Left ventricle myocardium superior (tissue), 1 donor: ENCODE measurements at places on chromosomes 6 and 20. TPM values are rescaled to one million over a fixed set of nuclear protein-coding genes. Genes with fewer than 3 reads are reported as not detected.

DNA sequence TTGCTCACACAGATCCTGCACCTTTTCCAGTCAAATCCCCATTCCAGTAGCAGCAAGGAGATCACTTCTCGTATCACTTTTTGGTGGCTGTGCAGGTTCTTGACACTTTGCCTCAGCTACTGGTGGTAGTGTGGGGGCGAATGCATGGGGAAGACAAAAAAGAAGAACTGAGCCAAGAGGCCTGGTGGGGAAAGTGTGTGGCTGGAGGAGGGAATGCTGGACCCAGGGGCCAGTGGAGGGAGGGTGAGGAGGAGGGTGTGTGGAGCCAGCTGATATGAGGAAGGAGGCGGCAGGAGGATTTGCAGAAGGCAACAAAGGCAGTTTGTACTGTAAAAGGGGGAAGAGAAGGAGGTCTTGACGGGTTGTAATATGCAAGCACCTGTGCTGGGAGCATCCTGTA lies 15.7 kb upstream of the HLA-C start:
- no peak for DNase-seq

DNA sequence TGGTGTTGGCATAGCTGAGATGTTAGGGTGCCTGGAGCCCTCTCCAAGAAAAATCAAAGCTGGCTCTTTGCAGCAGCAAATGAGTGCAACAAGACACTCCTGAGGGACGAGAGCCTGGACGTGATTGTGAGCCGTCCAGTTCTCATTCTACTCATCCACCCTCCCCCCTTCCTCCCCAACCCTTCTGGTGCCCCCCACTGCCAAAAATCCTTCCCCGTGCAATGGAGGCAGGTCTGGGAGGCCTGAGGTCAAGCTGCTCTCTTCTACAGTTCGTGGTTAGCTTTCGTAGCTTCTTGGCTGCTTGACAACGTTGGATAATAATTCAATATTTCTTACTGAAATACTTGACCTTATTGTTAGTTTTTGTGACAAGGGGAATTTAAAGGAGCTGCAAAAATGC lies 185.3 kb upstream of the SUPT3H start:
- no peak for DNase-seq

DNA sequence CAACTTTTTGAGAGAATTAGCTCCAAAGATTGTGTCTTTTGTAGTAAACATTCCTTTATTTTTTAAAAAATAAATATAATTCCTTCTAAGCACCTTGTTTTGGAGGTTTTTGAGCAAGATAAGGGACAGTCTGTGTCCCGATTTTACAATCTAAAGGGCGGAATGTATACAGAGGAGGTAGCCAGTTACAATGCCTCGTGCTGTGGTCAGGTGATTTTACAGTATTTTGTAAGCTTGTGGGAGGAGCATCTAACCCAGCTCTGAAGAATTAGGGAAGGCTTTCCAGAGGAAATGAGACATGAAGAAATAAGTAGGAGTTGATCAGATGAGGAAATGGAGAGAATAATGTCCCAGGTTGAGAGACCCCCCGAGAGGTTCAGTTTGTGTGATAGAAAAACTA lies 1.3 kb downstream of the HINT3 start:
- DNase-seq, result no peak

GRCh38 chr20:48024539-48024938 lies 239.3 kb upstream of the SULF2 start:
- DNase-seq, result no peak

DNA sequence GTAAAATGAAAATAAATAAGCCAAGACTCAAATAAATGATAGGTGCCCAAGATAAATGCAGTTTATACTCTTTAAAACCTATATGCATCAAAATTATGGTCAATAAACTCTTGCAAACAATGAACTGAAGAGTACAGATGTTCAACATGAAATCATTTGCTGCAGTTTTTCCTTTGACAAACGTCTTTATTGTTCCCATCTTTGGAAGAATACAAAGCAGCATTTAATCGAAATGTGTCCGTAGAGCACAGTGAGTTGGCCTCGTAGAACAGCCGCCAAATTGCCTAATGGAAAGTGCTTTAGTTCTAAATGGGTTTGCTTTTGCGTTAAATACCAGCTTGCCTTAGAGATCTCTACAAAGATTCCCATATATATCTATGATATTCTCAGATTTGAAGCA lies 447.4 kb downstream of the PKHD1 start:
- no peak for DNase-seq

GRCh38 chr20:25038591-25039015 lies 19.3 kb downstream of the ACSS1 start:
- peak; percentile 25 for DNase-seq

- peak; percentile 47 for DNase-seq
Observed at GRCh38 chr6:33160728-33161344, 31.4 kb downstream of the COL11A2 start.

GRCh38 chr6:137123078-137123477 lies 50.4 kb downstream of the IL22RA2 start:
- no peak for DNase-seq

DNA sequence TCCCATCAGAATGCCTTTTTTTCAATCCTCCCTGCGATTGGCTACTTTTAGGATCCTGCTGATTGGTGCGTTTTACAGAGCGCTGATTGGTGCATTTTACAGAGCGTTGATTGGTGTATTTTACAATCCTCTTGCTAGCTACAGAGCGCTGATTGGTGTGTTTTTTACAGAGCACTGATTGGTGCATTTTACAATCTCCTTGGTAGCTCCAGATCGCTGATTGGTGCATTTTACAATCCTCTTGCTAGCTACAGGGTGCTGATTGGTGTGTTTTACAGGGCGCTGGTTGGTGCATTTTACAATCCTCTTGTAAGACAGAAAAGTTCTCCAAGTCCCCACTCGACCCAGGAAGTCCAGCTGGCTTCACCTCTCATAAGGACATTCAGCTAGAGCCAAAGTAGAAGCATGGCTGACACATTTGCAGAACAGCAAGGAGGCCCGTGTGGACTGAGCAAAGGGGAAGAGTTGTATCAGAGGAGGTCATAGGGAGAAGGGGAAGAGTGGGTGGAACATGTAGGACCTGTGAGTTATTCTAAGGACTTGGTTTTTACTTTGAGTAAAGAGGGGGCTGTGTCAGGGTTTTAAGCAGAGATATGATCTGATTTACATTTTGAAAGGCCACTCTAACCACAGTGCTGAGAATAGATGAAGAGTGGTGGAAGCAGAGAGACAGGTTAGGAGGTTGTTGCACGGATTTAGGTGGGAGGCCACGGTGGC lies 2.6 kb downstream of the ALDH5A1 start:
- DNase-seq, result no peak

- no peak for DNase-seq
Observed at GRCh38 chr6:107144666-107145065, 29.4 kb upstream of the BEND3 start.

GRCh38 chr20:62025394-62025793 lies 40.3 kb downstream of the TAF4 start:
- peak; percentile 29 for DNase-seq

DNA sequence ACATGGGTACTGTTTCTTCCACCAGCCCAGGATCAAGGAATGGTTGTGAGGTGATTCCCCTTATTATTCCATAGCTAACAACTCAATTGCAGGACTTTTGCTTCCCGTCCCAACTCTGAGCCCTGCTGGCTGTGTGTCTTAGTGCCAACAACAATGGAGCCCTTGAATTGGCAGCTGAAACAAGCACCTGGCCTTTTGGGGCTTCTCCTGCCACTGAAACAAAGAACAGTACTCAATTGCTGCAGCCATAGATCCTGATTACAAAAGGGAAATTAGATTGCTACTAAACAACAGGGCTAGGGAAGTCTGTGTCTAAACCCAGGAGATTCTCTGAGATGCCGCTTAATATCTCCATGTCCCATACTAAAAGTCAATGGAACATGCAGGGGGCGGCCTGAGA lies 61.3 kb upstream of the CARMIL1 start:
- no peak for DNase-seq

GRCh38 chr6:56856036-56856580 lies 98.8 kb upstream of the BEND6 start:
- DNase-seq, result peak; percentile 26

GRCh38 chr6:130116273-130116672 lies 97.9 kb downstream of the L3MBTL3 start:
- no peak for DNase-seq

GRCh38 chr6:109008537-109009235 lies 86.0 kb downstream of the SESN1 start:
- DNase-seq, result no peak

- no peak for DNase-seq
Observed at GRCh38 chr20:19712721-19713260, 45.3 kb upstream of the RIN2 start.

- DNase-seq, result no peak
Observed at GRCh38 chr6:73460056-73460455, 1.5 kb upstream of the MTO1 start.

DNA sequence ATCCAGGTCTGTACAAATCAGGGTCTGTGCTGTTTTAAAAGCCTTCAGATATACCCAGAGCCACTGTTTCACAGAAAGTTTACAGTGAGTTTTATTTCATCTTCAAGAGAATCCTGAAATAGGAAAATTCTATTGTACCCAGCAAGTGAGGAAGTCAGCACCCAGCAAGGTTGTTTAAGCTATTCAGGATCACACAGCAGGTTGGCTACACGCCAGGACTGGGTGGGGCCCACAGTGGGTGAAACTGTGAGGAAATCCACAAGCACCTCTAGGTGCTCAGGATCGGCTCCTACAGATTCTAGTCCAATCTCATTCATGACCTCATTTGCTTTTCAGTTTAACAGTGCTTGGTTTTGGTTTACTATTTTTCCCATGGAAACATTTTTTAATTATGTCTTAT lies 128.9 kb downstream of the SYNDIG1 start:
- no peak for DNase-seq

DNA sequence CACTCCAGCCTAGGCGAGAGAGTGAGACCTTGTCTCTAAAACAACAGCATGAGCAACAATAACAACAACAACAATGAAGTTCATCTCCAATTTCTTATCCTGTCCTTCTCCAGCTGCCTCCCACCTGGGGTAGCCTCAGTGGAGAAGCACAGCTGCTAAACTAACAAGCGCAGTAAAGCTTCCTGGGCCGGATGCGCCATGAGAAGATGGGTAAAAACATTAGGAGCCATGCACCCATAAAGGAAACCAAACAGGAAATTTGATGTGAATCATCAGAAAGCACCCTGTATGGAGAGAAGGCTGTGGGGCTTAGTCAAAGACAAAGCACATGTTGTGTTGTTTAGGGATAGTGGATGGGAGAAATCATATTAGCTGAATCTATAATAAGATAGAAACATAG lies 61.1 kb upstream of the CCN6 start:
- DNase-seq, result no peak

- DNase-seq, result peak; percentile 22
Observed at GRCh38 chr20:64152906-64153305, 11.3 kb upstream of the MYT1 start.

DNA sequence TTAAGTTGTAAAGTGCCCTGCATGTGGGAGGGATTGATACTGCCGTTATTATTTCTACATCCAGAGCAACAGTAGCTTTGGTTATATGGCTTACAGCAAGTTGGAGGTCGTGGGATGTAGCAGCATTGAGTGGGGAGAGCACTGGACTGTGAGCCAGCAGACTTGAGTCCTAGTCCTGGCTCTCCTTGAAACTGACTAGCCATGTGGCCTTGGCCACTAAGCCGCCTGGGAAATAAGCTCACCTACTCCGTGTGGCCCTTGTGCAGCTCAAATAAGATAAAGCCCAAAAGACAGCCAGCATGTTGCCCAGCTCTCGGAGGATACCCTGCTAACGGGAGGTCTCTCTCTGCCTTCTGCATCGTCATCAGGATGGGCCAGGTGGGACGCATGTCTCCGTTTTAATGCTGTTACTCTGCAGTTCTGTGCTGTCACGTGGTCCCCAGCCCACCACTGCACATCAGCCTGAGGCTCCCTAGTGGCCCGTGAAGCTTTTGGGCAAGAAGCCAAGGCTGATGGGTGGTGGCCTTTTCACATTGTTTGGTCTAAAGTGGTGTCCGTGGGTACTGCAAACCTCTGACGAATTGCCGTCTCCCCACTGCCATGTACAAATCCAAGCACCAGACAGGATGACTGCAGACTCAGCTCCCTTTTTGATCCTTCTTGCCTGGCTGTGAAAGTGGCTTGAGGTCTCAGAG lies 7.9 kb downstream of the EPB41L1 start:
- peak; percentile 44 for DNase-seq

GRCh38 chr6:22476811-22477390 lies 92.5 kb upstream of the HDGFL1 start:
- DNase-seq, result no peak

- no peak for DNase-seq
Observed at GRCh38 chr20:14064333-14064732, 69.0 kb downstream of the MACROD2 start.

DNA sequence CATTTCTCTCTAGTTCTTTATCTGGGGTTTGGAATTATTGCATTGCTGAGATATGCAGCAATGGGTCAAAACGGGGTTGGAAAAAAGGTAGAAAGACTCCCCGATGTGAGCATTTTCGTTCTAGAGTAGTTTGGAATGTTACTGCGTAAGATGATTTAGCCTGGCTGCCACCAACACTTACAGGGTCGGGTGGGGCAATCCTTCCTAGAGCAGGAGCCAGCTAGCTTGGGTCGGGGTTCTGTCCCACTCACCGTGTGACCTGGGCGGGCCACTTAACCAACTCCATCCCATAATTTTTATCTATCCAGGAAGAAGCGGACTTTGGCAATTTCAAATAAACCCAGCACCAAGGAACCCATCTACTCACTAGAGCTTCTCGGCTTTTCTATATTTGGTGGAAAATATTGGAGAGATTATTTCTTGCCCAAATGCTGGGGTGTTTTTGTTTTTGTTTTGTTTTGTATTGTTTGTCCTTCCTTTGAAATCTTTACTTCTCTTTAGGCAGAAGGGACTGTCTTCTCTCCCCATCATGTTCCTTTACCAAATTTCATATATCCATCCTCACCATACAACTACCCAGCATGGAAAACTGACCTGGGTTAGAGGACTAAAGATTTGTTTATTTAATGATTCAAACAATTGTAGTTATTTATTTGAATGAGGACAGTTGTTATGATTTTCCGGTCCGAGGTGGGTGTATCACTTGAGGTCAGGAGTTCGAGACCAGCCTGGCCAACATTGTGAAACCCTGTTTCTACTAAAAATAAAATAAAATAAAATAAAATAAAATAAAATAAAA lies 72.4 kb downstream of the GPX5 start:
- DNase-seq, result no peak

GRCh38 chr20:8464368-8464767 lies 332.3 kb downstream of the PLCB1 start:
- no peak for DNase-seq

GRCh38 chr20:1310506-1311190 lies 18.3 kb downstream of the SDCBP2 start:
- DNase-seq, result no peak

Gene MTFR2
- total RNA-seq, result 0.25 TPM

Gene ZNF165
- total RNA-seq, result 0.62 TPM

Gene ADIG
- total RNA-seq, result not detected

Gene EYA4
- 20.2 TPM for total RNA-seq

Gene SPTLC3
- total RNA-seq, result 5.4 TPM

Gene GNMT
- 2.0 TPM for total RNA-seq

Gene GPR6
- total RNA-seq, result not detected
